ENCODE measurements at places on chromosomes 4 and X.

GRCh38 chr4:55510685-55511084, 36.0 kb downstream of the CLOCK start:
- no peak for ATAC-seq

DNA sequence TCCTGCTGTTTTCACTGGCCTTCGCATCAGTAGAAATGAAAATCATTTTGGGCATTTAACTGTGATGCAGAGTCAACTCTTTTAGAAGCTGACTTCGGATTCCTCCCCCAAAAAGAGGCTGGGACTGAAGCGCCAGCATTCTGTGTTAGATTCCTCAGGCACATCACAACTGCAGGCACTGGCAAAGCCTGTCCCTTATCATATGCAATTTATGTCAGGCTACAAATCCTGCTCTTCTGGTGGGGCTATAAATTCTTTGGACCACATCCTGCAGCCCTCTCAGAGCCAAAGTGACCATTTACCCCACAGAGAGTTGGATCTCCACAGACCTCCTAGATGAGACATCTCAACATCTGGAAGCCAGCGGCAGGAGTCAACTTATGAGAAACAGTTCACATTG, 138.4 kb downstream of the CBR4 start:
- no peak for ATAC-seq

DNA sequence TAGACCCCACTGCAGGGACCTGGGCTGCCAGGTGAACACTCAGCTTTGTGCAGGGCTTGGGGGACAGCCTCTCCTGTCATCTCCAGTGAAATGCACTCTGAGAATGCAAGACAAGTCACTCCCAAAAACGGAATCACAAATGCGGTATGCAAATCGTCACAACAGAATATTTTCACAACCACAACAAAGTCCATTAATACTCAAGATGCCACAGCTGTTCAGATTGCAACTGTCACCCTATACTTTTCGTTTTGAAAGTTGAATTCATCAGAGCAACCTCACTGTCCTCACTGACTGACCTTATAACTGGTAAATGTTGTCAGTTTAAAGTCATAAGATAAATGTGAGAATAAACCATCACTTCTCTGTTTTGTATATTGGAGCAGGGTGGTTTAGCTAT, 16.6 kb downstream of the JAKMIP1 start:
- ATAC-seq = peak; percentile 55

GRCh38 chrX:71181558-71181909, 36.9 kb downstream of the NLGN3 start:
- peak; percentile 52 for ATAC-seq

DNA sequence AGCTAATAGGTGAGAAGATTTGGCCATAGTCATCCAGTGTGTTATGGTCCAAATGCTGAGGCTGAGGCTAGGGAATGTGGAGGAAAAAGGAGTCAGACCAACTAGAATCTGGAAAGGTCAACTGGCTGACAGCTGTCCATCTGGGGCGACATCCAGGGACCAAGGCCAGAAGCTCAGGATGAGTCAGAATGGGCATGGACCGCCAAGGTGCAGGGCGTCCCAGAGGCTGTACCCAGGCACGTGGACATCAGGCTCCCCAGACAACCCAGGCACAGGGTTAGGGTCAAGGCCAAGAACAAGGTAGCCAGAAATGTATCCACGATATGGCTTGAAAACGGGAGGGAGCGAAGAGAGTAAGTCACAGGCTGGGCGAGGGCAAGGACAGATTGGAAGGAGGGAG, 26.1 kb upstream of the PTTG2 start:
- ATAC-seq = no peak

DNA sequence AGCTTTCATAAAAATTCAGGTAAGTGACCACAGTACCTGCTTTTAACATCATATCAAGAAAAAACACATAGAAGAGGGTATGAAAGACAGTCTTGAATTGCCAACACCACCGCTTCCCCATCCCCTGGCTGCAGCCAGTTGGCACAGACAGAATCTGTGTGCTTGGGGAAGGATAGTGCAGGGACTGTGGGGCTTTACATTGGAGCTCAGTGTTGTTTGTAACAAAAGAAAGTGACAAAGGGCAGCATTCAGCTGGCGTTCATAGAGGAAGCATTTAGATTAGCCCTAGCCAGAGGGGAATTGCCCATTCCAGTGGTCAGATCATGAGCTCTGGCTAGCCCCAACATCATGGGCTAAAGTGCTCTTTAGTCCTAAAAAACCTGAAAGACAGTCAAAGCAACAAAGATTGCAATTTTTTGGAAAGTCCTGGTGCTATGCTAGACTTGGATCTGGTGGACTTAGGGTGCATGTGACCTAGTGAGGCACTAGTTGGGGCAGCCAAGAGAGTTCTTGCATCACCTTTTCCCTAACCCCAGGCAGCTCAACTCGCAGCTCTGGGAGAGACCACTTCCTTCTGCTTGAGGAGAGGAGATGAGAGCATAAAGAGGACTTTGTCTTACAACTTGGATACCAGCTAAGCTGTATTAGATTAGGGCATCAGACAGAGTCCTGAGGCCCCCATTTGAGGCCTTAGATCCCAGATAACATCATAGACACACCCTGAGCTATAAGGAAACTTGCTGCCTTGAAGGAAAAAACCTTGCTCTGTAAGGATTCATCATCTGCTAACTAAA, 1602.4 kb upstream of the ADGRL3 start:
- no peak for ATAC-seq

DNA sequence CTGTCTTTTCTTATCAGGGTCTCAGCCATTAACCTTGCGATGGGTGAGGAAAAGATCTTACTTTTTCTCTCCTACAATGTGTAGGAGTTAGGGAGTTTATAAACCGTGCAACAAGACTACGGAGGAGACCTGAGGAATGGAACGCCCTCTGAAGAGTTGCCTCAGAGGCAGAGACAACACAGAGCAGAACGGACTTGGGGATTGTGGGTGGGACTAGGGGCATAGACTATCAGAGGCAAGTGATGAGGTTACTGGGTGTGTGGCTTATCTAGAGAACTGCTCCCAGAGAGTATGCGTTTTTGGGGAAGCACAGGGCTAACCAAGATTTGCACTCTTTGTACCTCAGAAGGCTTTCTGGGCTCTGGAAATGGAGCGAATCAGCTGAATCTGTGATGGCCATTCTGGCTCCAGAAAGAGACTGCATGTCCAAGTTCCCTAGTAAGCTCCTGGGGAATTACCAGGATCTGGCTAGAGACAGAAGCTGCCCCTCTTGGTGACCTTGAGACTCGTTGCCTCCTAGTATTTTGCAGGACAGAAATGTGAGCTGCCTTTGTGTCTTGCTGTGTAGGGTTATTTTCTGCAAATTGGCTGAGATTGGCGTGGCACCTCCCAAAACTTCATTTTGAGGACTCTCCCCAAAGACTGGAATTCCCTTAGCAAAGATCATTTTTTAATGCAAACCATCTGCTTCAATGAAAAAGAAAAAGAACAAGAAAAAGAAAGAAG, 118.9 kb downstream of the ARSF start:
- ATAC-seq = no peak

DNA sequence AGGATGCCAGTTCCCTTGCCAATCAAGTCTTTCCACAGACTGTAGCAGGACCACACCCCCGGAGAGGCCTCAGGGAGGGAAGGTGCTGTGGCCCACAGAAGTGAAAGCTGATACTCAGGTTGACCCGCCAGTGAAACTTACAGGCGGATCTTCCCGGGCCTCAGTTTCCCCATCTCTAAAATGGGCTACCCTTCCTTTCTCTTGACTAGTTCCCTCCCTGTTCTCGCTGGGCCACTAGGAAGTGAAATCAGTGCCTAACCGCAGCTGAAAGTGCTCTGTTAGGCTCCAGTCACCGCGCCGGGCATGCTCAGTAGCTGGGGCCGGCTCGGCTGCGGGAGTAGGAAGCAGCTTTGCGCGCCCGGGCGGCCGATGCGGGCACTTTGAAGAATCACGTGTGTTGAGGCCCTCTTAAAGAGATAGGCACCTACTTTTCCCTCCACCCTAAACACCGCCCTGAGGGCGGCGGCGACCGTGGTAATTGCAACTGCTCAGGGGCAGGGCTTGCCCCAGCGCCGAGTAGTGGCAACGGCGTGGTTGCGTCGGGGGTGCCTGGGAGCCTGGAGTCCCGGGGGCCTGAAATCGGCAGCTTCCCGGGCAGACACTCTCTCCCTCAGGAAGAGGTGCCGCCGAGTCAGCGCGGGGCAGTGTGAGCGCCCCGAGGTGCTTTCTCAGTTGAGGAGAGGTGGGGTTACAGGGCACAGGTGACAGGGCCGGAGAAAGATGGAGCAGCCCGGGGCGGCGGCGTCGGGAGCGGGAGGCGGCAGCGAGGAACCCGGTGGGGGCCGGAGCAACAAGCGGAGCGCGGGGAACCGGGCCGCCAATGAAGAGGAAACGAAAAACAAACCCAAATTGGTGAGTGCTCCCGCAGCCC, at the start of gene DIAPH2:
TSS of gene DIAPH2 (plus strand) at position 504 of the 871 bp plus-strand sequence.
- ATAC-seq = peak; percentile 87

DNA sequence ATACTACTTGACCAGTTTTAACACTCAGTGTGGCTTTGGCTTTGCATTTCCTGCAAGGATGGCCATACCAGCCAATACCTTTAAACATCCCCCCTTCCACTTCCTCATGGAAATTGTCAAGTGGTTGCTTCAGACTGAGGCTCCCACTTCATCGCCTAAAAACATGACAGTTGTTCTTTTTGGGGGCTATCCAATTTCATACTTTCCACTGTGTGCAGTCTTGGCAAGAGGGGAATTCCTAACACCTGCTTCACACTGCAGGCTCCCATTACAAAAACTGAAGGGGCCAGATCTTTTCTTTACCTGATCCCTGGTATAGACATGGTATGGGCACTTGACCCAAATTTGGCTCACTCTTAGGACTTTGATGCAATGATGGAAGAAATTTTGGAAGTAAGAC, 28.5 kb upstream of the TSR2 start:
- no peak for ATAC-seq

- no peak for ATAC-seq
Observed at GRCh38 chr4:43380093-43380492, 487.6 kb downstream of the GRXCR1 start.

Data from activated CD4-positive, CD25-positive, alpha-beta regulatory T cell treated with anti-CD3 and anti-CD28 coated beads, Interleukin-2, amount 50 U/mL, for 24 hours (primary cell).